Activated T-cell treated with anti-CD3 and anti-CD28 coated beads, Interleukin-2, amount 50 U/mL, for 48 hours (primary cell): ENCODE measurements at places on chromosomes 6 and 20.

GRCh38 chr6:6586671-6587526 lies 1.6 kb upstream of the LY86 start:
- no peak for DNase-seq

DNA sequence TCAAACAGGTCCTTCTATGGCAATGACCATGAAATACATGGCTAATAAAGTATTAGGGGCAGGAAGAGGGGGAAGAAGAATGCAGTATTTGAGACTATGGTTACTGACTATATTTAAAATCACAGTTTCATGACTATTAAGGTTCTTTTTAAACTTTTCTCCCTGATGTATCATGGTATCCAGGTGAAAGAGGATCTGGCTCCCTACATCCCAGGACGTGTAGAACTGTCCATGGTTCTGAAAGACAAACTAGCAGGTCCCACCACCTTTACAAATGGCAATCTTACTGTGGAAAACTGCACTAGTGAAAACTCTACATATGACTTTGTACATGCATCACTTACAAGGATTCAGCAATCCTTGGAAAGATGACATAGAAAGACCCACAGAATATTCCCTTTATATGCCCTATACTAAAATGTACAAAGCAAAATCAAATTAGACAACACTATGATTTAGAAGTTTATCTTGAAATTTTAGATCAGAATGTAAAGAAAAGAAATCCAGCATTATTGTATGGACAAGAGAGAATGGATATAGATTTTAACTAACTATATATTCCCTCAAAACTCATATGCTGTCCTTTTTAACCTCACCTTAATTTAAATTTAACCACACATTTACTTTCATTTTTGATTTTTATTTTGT lies 33.5 kb downstream of the RPP21 start:
- DNase-seq: no peak

DNA sequence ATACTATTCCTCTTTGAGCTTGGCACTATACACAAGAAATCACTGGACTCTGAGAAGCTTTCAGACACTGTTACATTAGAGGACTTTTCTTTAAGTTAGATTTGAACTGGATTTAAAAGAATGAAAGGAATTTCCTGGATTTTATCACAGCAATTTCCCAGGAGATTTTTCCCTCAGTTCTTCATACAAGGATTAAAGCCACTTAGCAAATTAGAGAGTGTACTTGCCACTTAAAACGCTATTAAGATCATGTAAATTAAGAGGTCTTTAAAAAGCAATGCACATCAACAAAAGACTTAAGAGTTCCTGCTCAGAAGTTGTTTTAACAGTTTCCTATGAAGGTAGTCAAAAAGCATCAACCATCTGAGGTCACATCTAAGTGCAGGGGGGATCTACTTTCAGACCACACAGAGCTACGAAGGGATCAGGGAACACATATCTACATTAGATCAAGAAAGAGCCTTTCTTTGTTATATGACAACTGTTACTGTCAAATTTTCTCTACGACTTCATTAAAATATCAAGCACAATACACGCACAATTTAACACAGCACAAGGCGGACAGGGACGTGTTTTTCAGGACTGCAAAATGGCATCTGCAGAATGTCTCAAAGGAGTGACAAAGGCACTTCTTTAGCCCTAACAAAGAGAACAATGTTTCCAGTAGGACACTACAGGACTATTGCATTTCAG lies 65.8 kb downstream of the EPB41L2 start:
- DNase-seq: no peak

DNA sequence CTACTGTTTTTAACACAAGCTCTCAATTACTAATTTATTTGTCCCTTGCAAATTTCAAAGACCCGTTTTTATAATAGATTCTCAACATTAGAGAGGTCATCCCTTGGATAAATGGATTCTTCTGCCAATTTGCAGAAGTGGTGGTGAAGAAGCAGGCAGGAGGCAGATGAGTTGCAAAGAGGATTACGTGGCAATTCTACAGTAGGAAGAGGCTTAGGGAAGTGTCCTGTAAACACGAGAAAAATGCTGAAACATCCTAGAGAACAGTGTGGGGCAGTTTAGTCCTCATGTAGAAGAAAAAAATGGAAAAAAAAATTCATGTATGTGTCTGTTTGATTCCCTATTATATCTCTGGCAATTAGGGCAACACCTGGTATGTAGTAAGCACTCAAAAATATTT lies 87.6 kb downstream of the BMP2 start:
- no peak for DNase-seq

DNA sequence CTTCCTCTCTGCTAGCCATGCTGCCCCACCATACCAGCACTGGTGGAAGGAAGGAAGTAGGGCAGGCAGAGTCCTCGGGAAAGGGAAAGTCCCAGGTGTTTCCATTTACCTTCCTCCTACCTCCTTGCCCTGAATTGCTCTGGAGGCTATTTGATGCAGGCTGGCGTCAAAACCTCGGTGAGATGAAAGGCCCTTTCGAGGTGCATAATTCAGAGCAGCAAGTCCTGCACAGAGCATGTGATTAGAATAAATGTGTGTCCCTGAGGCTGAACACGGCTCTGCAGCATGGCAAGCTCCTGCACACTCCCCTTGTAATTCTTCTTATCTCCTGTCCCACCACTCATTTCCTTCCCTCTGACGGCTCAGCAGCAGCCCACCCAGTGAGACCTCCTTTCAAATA lies 98.7 kb upstream of the LRFN2 start:
- no peak for DNase-seq

GRCh38 chr6:100627911-100628758 lies 163.4 kb upstream of the SIM1 start:
- no peak for DNase-seq

DNA sequence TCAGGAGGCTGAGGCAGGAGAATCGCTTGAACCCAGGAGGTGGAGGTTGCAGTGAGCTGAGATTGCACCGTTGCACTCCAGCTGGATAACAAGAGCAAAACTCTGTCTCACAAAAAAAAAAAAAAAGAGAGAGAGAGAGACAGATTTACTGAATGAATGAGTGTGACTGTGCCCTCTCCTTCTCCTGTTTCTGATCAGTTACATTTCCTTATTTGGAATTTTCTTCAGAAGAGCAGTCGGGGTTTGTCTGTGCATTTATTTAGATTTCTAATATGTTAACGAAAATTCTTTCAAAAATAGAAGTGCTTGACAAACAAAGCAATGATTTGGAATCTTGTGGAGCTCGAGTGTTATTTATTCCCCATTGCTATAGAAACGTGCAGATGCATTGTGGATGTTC lies 6.4 kb upstream of the LRRN4 start:
- DNase-seq: no peak

DNA sequence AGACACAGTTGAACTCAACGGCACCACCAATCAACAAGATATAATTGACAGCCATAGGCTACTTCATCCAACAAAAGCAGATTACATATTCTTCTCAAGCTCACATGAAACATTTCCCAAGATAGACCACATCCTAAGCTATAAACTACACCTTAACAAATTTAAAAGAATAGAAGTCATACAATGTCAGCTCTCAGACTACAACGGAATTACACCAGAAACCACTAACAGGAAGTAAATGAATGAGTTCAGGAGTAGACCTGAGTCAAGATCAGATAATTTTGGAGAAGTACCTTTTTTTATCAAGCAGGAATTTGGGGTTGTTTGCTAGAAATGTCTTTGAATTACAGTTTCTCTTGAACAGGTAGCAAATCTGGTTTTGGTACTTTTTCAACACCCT lies 237.8 kb downstream of the TBX18 start:
- DNase-seq: no peak

- DNase-seq: no peak
These were observed 100.1 kb downstream of the MYB start for GRCh38 chr6:135281227-135281626.

DNA sequence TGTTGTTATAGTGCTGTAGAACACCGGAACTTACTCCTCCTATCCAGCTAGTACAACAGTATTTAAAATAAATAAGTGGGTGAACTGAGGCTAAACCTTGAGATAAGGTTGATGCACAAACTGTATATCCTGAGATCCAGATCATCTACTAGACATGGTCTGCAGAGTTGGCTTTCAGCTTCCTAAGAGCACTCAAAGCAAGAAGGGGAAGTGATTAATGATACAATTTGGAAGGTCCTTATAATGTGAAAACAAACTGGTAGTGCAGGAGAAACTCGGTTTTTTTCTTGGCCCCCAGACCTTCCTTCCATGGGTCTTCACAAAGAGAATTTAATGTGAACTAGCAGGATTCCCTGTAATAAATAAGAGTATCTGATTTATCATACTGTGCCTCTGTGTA lies 27.4 kb upstream of the RREB1 start:
- no peak for DNase-seq

GRCh38 chr6:81996414-81996813 lies 243.9 kb upstream of the TENT5A start:
- no peak for DNase-seq

DNA sequence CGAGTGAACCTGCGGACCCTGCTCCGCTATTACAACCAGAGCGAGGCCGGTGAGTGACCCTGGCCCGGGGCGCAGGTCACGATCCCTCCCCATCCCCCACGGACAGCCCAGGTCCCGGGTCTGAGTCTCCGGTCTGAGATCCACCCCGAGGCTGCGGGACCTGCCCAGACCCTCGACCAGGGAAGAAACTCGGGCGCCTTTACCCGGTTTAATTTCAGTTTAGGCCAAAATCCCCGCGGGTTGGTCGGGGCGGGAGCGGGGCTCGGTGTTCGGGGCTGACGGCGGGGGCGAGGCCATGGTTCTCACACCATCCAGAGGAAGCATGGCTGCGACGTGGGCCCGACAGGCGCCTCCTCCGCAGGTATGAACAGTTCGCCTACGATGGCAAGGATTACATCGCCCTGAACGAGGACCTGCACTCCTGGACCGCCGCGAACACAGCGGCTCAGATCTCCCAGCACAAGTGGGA lies 46.9 kb upstream of the TRIM26 start:
- DNase-seq: peak; percentile 52

DNA sequence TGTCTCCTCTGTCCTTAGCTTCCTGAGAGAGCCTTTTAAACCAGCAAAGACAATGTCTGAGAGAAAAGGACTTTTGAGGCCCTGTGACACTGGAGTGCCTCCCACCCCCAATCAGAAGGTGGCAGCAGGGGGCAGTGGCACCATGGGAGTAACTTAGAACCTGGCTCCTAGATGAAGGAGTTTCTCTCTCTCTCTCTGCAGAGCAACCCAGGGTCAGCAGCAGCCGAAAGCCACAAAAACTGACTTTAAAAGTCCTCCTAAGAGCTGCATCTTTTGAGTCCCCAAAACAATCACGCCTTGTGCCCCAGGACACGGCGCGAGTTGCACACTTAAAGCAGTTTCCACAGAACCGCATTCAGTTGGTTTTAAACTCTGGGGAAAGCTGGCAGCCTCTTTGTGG lies 5.3 kb upstream of the TCP11 start:
- peak; percentile 45 for DNase-seq

DNA sequence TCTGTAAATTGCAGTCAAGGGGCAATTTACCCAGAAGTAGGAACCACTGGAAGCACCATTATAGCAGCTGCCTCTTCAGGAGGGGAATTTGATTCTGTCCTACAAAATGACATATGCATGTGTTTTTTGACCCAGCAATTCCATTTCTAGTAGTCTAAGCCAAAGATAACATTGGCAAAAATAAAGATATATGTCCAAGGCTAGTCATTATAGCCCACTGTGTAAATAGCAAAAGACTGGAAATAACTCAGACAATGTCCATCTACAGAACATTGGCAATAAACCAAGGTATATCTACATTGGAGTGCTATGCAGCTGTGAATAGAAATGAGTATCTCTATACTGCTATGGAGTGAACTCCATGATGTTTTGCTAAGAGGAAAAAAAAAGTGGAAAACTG lies 12.5 kb upstream of the PANK2 start:
- no peak for DNase-seq

DNA sequence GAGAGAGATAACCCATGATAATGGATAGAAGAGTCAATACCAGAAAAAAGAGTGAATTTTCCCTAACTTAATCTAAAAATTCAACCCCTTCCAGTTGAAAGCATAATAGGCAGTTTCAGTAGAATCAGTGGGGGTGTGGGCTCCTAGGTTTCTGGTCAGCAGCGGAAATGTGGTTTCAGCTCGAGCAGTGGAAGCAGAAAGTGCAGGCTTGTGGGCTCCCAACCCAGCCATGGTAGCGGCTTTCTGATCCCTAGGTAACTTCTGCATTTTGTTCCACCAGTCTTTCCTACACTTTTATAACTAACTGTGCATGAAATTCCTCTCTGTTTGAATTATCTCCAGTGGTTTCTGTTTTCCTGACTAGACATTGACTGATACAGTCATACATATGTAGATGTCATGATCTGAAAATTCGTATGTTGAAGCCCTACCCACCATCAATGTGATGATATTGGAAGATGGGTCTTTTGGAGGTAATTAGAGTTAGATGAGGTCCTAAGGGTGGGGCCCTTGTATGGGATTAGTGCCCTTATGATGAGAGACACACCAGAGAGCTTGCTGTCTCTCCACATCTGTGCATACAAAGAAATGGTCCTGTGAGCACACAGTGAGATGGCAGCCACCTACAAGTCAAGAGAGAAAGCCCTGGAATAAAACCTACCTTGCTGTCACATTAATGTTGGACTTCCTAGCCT lies 6.5 kb upstream of the DDO start:
- no peak for DNase-seq

DNA sequence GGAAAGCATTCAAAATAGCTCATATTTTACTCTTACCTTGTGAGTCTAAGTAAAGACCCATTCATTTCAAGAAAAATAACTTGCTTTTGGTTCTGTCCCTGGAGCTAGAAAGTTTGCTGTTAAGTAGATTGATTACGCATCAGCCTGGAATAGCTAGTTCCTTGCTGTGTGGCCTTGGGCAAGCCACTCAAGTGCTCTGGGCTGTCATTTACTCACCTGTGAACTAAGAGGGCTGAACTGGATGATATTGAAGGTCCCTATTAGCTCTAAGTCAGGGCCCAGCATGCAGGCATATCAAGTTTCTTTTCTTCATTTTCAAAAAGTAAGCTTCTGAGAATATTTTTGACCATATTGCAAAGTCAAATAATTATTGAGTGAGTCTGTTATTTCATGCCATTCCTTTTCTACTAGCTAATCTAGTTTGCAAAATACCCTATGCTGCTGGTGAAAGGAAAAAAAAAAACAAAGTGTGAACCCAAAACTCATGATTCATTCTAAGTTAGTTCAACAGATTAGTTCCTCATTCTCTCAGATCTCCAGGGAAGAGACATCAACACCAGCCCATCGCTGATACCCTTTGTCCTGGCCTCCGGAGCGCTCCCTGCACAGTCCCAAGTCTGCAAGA lies 106.5 kb upstream of the GMDS start:
- no peak for DNase-seq
